Sciatic nerve (tissue), 2 donors: ENCODE measurements at places on chromosomes 7 and 10. TPM values are rescaled to one million over a fixed set of nuclear protein-coding genes. Genes with fewer than 3 reads are reported as not detected.

NACAD gene
- 12.0 TPM for total RNA-seq

CACNB2 gene
- total RNA-seq, result 1.2 TPM

OR2A25 gene
- not detected for total RNA-seq

COL13A1 gene
- total RNA-seq, result 1.0 TPM

CNTNAP2 gene
- 0.49 TPM for total RNA-seq

GRCh38 chr7:135936497-135937217, 40.5 kb downstream of the MTPN start:
- DNase-seq, result no peak

DNA sequence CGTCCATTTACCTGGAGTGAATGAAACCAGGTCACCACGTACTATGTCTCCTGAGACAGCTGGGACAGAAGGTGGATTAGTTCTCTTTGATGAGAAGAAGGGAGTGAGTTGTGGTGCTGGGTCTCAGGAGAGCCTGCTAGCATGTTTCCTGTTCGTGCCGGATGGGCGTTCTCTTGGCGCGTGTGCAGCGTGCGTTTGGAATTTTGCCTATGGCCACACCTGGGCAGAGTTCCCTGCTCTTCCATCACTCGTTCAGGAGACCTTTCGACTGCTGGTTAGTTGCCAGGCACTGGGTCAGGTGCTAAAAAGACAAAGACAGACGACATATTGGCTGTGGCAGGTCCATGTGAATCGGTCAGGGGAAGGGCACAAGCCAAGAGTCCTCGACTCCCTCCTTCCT, 90.3 kb downstream of the TRRAP start:
- DNase-seq, result no peak

GRCh38 chr10:102113956-102114857, 6.0 kb downstream of the LDB1 start:
- peak; percentile 63 for DNase-seq

DNA sequence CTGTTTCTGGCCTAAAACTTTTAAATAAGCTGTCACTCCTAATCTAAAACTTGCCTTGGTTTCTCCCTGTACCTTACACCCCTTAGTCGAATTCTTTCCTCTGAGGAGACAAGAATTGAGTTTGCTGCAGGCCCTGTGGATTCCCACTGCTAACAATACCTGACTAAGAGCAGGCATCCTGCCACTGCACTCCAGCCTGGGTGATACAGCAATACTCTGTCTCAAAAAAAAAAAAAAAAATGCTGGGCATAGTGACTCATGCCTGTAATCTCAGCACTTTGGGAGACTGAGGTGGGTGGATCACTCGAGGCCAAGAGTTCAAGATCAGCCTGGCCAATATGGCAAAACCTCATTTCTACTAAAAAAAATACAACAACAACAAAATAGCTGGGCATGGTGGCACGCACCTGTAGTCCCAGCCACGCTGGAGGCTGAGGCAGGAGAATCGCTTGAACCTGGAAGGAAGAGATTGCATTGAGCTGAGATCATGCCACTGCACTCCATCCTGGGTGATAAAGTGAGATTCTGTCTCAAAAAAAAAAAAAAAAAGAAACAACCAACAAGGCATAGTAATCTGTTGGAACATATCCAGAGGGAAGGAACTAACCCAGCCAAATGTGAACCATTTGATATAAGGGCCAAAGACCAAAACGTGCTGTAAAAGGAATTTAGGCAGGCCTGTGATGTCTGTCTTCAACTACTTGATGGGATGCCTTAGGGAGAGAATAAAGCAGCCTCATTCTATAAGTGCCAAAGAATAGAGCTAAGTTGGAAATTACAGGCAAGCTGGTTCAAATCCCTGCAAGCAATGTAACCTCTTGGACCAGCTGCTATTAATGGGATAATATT, 732.7 kb upstream of the AUTS2 start:
- no peak for DNase-seq

DNA sequence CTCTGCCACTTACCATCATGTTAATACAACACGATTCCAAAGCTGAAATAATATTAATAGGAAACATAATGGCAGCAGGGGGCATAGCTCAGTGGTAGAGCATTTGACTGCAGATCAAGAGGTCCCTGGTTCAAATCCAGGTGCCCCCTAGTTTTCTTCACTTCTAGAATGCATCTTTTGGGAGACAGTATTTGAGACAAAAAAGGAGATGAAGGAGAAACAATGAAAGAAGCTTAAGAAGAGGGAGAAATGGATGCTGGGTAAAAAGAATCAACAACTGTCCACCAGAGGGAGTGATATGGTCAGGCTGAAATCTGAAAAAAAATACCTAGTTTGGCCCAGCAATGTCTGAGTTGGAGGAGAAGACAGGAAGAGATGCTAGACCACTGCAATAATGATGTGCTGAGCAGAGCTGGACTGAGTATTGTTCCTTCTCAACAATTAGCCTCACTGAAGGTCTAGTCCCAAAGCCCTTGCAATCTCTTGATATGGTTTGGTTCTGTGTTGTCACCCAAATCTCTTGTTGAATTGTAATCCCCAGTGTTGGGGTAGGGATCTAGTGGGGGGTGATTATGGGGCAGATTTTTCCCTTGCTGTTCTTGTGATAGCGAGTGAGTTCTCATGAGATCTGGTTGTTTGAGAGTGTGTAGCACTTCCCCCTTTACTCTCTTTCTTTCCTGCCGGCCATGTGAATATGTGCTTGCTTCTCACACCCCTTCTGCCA, 48.3 kb downstream of the ZNF783 start:
- DNase-seq, result no peak
